D721Med (cell line): ENCODE measurements at places on chromosomes 1 and 21.

DNA sequence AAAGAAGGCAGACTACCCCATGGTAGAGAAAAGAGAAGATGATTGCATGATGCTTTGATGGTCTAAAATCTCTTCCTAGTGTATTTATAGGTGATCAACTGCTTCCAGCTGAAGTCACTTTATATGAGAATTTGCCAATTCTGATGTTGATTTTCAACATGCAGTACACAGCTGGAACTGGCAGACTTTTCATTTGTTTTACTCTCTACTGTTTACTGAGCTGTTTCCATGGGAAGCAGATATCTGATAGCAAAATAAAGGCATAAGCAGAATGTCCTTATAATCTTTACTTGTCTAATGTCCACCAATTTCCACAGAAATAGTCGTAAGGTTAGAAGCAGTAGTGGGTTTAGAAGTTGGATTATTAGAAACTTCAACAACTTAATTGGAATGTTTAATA, 74.9 kb downstream of the SYDE2 start:
- no peak for DNase-seq

GRCh38 chr1:8510041-8510823, 192.3 kb downstream of the SLC45A1 start:
- DNase-seq = no peak

DNA sequence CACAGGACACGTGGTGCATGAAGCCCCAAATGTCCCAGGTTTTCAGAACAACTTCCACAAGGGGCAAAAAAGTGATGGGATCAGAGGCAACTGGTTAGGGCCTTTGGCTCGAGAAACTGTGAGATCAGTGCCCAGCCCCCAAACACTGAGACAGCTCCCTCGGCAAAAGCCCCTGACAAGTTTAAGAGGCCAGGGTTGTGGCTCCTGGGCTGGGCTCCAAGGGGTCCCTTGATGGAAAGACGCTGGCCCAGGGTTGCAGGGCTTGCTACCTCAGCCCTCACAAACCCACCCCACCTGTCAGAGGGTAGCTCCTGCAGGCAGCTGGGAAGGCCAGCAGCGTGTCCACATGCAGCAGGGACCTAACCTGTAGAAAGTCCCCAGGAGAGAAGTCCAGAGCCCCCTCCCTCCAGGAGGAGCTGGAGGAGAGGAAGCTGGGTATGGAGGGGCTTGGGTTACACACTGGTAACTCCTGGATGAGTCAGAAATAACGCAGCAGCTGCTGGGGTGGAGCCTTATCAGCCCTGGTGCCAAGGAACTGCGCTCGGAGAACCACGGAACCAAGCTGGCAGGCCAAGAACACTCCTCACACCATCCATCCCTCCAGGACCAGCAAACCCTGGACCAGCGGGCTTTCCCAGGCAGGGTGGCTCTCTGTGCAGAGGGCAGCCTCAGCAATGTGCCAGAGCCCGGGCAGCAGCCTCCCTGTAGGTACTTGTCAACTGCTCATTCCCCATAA, 37.5 kb downstream of the CTNNBIP1 start:
- DNase-seq = no peak

DNA sequence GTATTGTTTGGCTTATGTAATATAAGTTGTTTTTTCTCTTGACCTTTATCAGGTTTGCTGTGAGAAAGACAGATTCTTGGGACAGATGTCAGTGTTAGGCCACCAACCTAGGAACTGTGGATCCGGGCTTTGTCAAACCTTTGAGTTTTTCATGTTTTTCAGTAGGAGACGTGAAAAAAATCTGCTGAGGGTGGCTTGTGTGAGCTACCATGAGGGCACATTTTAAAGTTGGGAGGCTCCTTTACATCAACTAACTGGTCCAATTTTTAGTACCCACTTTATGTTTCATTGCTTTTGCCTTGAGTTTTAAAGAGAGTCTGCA, 801 bp downstream of the RPS6KC1 start:
- DNase-seq = no peak

DNA sequence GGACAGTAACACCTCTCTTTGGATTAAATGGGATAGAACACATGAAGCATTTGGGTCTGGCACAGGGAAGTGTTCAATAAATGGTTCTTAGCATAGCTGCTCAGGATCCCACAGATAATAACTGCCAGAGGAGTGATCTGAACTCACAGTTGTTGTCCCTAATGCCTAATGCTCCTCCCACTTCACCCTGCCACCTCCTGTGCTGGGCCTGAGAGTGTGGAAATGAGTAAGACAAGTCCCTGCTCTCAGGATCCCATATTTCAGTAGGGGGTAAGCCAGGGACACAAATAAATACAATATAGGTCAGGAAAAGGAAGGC, 19.9 kb upstream of the FOXO6 start:
- no peak for DNase-seq

DNA sequence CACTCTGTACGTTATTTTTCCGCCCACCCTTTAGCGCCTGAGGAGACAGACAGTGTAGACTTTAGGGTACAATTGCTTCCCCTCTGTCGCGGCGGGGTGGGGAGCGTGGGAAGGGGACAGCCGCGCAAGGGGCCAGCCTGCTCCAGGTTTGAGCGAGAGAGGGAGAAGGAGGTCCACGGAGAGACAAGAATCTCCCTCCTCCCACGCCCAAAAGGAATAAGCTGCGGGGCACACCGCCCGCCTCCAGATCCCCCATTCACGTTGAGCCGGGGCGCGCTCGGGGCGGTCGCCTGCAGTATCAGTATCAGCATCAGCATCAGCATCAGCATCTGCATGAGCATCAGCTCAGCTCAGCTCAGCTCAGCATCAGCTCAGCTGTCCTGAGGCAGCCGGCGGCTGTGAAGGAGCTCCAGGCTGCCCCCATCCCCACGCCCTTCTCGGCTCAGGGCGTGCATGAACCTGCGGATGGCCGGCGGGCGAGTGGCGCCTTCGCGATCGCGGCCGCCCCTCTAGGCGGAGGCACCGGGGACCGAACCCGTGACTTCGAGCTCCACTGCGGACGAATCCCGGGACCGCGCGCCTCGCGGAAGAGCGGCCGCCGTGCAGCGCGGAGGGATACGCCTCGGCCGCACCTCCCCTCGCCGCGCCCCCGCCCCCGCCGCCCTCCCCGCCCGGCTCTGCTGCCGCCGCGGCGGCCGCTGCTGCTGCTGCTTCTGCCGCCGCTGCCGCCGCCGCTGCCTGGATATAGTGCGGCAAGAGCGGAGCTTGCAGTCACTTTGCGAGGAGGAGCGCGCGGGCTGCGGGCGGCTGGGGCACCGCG, at the start of gene NCAM2:
Gene NCAM2, plus strand, starts transcription at position 774 of the 820 bp plus-strand sequence.
- DNase-seq = peak; percentile 41

DNA sequence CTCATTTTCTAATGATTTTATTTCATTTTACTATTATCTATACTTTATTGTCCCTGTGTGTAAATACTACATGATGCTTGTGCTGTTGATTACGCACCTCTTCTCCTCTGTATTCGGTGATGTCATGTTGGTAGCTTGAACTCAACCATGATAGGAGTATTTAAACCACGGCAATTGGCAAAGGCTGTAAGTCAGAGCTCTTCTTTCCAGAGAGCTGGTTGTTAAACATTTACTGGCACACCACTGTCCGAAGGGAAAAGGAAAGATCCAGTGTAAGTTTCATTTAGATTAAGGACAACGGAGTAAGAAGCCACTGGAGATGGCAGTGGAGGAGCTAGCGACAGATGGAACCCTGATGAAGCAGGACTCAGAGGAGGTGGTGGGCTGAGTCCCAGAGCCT, 93.4 kb upstream of the KCNE2 start:
- DNase-seq = no peak

DNA sequence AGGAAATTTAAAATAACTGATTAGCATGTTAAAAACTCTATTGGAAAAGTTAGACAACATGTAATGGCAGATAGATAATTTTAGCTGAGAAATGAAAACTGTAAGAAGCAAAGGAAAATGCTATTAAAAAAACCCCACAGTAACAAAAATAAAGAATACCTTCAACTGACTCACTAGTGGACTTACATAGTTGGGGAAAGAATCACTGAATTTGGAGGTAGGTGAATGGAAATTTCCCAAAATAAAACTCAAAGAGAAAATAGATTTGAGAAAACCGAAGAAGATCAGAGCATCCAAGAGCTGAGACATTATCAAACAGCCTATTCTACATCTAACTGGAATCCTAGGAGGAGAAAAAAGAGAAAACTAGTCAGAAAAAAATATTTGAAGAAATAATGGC, 34.7 kb downstream of the PDE4B start:
- no peak for DNase-seq

GRCh38 chr1:118158924-118159323, 26.1 kb downstream of the SPAG17 start:
- DNase-seq = no peak

DNA sequence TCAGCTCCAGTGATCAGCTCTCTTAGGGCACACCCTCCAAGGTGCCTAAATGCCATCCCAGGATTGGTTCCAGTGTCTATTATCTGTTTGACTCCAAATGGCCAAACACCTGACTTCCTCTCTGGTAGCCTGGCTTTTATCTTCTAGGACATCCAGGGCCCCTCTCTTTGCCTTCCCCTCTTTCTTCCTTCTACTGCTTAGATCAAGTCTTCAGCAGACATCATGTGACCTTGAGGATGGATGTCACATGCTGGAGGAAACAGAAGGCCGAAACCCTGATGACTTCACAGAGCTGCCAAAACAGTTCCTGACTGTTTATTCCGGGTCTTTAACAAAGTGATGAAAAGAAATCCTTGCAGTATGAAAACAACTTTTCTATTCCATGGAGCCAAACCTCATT, 24.4 kb upstream of the WDR26 start:
- no peak for DNase-seq

DNA sequence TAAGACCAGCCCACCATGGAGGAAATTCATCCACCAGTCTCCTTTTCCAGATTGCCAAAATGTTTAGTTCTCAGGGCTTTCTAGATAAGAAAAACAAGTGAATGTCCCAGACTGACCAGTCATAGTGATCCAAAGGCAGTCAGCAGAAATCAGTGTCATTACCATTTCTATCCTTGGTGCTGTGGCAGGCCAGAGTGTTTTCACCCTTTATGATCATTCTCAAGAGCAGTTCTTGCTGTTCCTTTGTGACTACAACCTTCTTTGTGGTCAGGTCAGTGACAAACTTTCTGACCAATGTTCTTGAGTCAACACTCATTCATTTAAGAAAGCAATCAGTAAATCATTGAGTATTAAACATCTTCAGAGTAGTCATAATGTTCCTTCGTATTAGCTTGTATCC, 7.3 kb upstream of the DHCR24 start:
- DNase-seq = no peak

- no peak for DNase-seq
These were observed 47.1 kb downstream of the FCRL3 start for GRCh38 chr1:157653494-157653873.

GRCh38 chr1:227712648-227713047, 22.5 kb downstream of the JMJD4 start:
- no peak for DNase-seq

GRCh38 chr1:108556499-108556898, 3.4 kb upstream of the EEIG2 start:
- DNase-seq = no peak
